Posterior cingulate gyrus (tissue), 11 donors: ENCODE measurements at places on chromosomes 7 and 10.

GRCh38 chr10:71873582-71874211 is 22.6 kb upstream of the PSAP start:
- no peak for DNase-seq

- no peak for DNase-seq
Observed at GRCh38 chr10:60735244-60735643, 43.0 kb upstream of the CDK1 start.

GRCh38 chr7:80362677-80363076 is 149.2 kb downstream of the GNAT3 start:
- DNase-seq, result no peak

DNA sequence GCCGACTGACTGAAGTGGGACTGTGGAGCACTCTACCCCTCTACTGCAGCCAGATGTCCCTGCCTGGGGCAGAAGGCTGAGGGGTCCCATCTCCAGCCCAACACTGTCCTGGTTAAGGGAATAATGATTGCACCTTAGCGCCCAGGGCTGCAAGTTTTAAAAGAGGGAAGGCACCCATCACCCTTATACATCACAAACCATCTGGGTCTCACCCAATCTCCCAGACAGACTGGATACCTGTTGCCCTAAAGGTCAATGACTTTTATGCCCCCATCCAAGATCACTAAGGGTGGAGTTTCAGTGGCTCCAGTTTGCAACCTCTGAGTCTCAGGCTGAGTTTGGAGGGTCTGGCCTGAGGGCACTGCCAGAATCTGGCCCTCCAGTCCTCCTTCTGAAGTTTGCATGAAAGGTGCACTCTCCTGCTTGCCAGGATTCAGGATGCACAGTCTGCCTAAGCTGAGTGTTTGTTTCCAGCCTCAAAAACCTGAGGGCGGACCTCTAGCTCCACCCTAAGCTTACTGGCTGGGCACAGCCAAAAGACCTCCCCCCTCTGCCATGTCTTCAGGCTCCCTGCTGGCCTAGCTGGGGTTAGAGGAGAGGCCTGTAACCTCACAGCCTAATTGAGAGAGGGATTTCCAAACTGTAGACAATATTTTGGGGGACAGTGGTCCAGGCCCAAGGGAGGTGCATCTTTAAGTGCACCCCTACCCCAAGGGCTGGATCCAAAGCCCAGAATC is 2.5 kb upstream of the EMX2 start:
- DNase-seq, result no peak
